ENCODE measurements at places on chromosomes 6 and 20.

- DNase-seq: no peak
Measured at GRCh38 chr6:6844530-6844929, 256.0 kb downstream of the LY86 start.

- DNase-seq: no peak
Measured at GRCh38 chr20:63138855-63139341, 77.0 kb downstream of the YTHDF1 start.

GRCh38 chr6:88864359-88865054 lies 98.9 kb downstream of the RNGTT start:
- no peak for DNase-seq

DNA sequence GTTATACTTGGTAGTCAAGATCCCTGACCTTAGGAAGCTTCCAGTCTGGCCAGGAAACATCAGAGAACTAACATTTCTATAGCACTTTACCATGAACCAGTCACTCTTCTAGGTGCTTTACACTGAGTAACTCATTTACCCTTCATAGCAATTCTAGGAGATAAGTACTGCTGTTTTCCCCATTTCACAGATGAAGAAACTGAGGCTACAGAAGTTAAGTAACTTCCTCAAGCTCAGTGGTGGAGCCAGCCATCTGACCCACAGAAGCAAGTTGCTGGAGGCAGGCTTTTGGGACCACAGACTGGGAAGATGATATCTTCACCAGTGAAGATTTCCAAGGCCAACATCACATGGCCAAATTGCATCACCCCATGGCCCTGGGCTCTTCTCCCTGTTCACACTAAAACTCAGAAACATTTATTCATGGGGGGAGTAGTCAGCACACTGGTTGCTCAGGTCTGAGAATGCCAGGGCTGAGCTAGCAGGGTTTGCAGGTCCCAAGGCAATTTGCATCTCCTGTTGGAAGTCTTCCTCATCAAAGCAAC lies 70.3 kb downstream of the UNC5CL start:
- no peak for DNase-seq

GRCh38 chr20:39799366-39799965 lies 837.3 kb downstream of the DHX35 start:
- DNase-seq: no peak

DNA sequence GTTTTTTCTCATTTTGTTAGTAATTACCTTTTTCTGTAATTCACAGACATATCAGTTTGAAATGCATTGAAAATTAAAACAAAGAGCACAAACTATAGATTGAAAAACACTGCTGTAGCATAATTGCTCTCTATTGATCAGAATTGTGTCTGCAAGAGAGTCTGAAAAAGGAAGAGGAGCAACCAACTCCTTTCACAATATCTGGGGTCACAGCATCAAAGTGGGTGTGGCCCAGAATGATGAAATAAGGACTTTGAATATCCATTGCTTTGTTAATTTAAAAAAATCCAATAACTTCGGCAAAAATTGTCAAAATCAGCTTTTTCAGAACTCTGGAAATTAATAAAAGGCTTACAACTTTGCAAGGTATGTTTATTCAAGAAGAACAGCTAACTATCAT lies 99.2 kb downstream of the MYLK4 start:
- no peak for DNase-seq

- DNase-seq: no peak
Measured at GRCh38 chr6:21115111-21115510, 478.4 kb upstream of the SOX4 start.

GRCh38 chr6:4358414-4359107 lies 223.2 kb upstream of the ECI2 start:
- peak; percentile 92 for DNase-seq

DNA sequence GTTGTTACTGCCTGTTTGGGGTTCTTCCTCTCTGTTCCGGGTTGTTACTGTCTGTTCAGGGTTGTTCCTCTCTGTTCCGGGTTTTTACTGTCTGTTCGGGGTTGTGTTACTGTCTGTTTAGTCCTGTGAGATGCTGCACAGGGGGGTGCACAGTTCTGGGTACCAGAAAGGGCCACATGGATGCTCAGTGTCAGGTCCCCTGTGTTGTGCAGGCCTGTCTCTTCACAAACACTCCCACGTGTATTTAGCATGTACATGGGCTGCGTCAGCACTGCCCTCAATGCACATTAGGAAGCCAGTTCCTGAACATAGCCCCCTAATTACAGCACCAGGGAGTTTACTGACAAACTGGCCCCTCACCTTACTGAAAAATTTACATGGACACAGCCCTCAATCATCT lies 118.5 kb downstream of the DLL1 start:
- peak; percentile 8 for DNase-seq

- no peak for DNase-seq
Measured at GRCh38 chr20:32637311-32637710, 36.4 kb downstream of the C20orf203 start.

DNA sequence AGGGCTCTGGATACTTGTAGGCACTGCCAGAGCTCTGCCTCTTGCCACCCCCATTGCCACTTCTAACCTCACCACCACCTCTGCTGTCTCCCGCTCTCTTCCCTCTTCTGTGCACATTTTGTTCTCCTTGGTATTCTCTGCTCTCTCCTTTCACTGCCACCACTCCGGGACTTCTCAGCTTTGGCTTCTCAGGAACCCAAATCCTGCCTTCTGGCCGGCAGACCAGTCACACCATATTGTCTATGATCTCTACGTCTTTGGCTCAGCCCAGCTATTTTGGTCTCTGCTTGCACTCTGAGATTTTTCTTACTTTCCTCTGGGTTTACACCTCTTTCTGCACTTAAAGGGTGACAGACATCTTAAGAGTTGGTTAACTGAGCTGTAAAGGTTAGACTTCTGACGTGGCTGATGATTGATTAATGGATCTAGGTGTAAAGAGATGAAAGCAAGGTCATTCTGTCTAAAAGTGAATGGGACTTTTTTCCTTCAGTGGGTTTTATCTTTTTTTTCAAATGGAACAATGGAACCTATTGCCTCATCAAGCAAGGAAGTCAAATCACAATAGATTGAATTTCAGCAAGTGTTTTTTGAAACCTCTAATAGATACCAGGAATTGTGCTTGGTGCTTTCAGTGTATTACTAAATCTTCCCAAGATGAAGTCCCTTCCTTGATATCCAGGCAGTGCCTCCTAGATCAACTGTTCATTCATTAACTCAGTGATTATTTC lies 13.8 kb downstream of the MMP24 start:
- DNase-seq: no peak

DNA sequence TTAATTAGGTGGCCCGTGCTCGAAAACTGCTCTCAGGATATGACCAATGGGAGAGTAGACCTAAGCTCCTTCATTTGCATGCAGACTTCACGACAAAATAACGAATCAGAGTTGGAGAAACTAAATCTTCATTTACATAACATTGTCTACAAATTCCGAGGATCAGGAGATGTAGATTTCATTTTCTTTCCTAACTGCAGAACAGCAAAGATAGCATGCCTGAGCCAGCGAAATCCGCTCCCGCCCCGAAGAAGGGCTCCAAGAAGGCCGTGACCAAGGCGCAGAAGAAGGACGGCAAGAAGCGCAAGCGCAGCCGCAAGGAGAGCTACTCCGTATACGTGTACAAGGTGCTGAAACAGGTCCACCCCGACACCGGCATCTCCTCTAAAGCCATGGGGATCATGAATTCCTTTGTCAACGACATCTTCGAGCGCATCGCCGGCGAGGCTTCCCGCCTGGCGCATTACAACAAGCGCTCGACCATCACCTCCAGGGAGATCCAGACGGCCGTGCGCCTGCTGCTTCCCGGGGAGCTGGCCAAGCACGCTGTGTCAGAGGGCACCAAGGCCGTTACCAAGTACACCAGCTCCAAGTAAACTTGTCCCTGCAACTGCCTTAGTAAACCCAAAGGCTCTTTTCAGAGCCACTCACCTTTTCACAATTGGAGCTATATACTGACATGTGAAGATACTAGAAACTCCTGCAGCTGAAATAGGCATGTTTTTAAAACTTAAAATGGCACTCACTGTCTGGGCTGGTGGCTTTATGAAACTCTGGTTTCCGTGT lies 96.5 kb downstream of the HFE start:
- DNase-seq: peak; percentile 78

- DNase-seq: no peak
Measured at GRCh38 chr20:63067721-63068560, 61.2 kb upstream of the BHLHE23 start.

DNA sequence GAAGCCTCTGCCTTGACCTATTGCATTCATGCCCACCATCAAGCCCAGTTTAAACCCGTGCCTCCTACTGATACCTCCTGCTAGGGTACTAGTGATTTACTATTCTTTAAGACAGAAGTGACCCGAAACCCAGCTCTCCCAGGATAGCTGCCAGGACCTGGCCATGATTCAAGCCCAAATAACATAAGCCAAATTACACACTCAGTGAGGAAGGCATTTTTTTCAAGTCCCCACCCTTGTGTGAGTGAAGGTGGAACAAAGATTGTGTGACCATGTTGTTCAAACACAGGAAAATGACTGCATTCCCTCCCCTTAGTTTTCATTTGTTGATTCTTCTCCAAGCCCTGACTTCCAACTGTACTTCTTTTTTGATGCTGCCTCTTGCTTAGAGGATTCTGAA lies 3.7 kb upstream of the KAT14 start:
- peak; percentile 66 for DNase-seq

- DNase-seq: peak; percentile 69
Measured at GRCh38 chr6:7137335-7138045, 29.7 kb downstream of the RREB1 start.

DNA sequence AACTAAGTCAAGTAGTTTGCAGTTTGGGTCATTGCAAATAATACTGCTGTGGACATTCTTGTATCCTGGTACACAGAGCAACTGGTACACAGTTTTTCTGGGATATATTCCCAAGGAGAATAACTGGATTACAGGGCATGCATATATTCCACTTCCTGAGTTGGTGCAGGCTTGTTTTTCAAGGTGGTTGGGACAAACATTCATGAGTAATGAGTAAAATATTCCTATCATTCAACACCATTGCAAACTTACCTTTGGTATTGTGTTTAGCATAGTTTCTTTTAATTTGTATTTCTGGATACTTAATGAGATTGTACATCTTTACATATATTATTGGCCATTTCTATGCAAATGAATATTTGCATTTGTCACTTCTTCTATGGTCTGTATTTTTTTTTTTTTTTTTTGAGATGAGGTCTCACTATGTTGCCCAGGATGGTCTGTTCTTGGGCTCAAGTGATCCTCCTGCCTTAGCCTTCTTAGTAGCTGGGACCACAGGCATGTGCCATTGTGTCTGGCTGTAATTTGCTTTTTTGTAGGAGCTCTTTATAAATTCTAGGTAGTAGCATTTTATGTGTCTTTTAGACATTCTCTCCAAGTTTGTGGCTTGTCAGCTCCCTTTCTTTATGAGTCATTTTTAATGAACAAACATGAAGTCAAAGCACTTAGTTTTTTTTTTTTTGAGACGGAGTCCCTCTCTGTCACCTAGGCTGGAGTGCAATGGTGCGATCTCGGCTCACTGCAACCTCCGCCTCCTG lies 158.7 kb downstream of the SOX4 start:
- no peak for DNase-seq

- no peak for DNase-seq
Measured at GRCh38 chr6:73630401-73630800, 23.4 kb downstream of the SLC17A5 start.

GRCh38 chr6:8108031-8108660 lies 5.8 kb upstream of the EEF1E1 start:
- no peak for DNase-seq

GRCh38 chr20:3434232-3434631 lies 26.8 kb upstream of the DNAAF9 start:
- DNase-seq: no peak

DNA sequence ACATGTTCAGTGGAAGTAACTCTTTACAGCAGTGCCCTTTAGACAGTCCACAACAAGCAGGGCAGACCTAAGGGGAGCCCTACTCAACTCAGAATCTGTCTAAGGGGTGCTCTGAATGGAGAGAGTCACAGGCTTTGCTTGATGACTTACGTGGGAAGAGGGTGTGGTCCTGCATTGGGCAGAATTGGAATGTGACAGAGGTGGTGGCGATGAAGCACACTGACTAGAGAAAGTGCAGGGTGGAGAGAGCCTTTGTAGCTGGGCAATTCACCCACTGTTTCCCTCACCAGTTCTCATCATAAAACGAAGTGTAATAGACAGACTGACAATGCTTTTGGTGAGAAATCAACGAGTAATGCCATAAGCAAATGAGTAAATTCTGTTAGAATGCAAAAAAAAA lies 11.2 kb downstream of the TP53INP2 start:
- no peak for DNase-seq

DNA sequence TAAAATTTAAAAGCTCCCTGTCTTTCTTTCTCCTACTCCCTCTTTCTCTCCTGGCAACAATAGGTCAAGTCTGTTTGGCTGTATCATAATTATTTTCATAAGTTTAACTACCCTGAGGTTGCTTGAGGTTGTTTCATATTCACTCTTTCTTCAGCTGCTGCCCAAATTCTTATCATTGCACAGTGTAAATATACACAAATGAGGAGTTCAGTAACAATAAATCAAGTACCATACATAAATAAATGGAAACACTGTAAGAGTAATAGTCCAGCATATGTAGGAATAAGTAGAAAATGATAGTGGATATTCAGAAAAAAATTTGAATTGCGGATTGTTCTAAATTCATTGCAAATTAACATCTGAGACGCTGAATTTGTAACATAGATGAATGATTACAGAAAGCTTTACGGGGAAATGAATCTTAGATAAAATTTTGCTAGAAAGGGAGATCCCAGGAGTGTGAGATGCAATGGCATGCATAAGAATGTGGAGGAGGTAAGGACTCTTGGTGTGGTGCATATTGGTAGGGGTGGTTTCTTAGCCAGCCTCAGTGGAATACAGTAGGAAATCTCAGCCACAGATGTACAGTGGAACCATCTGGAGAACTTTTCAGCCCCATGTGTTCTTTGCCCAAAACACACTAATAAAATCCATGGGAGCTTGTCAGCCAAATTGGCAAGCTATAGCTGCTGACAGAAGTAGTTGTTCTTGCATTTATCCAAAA lies 480.7 kb downstream of the HTR1B start:
- DNase-seq: no peak

GRCh38 chr6:47097092-47097945 lies 55.2 kb upstream of the ADGRF1 start:
- peak; percentile 86 for DNase-seq

- DNase-seq: no peak
Measured at GRCh38 chr20:15091421-15092037, 754.1 kb upstream of the FLRT3 start.

DNA sequence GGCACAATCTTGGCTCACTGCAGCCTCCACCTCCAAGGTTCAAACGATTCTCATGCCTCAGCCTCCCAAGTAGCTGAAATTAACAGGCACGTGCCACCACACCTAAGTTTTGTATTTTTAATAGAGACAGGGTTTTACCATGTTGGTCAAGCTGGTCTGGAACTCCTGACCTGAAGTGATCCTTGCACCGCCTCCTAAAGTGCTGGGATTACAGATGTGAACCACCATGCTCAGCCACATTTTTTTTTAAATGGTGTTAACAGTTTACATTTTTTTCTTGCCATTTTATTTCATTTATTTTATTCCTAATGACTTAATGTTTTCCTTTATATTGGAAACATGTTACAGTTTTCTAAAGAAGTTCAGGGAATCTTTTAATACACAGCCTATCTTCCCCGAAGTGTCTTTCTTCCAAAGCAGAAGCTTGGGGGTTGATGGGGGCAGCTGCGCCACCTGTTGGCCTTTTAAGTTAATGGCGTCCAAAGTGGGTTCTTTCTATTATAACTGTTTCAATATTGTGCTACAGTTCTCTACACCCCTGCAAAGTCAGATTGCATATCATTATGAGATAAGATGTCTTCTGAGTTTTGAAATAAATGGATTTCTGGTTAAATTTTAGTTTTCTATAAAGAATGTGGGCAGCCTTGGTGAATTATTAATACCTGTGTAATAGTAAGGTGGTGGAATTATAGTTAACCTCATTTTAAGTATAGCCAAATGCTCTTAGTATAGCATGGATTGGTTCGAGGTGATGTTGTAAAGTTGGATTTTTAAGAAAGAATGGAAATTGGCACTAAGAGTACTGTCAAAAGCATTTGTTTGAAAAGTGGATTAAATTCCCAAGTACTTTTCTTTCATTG lies 42.0 kb upstream of the PLCG1 start:
- peak; percentile 57 for DNase-seq
